HepG2 (cell line): ENCODE measurements at places on chromosomes 6 and 20.

DNA sequence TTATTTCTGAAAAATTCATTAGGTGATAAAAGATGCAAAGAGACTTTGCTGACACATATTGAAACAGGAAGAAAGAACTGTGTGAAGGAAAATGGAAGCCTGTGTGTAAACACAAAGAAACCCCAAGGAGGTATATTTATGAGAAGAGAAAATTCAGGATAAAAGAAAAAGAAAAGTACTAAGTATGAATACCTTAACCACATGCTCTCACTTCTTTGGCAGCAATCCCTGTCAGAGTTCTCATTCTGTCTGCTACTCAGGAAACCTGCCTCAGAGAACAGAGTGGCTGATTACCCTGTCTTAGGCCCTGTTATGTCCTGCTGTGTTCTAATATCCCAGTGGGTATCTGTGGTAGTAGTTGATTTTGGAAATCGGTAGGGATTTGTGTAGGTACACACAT lies 457.9 kb downstream of the TBC1D32 start:
- no peak for DNase-seq

GRCh38 chr6:129609635-129610034 lies 100.3 kb downstream of the ARHGAP18 start:
- no peak for DNase-seq

DNA sequence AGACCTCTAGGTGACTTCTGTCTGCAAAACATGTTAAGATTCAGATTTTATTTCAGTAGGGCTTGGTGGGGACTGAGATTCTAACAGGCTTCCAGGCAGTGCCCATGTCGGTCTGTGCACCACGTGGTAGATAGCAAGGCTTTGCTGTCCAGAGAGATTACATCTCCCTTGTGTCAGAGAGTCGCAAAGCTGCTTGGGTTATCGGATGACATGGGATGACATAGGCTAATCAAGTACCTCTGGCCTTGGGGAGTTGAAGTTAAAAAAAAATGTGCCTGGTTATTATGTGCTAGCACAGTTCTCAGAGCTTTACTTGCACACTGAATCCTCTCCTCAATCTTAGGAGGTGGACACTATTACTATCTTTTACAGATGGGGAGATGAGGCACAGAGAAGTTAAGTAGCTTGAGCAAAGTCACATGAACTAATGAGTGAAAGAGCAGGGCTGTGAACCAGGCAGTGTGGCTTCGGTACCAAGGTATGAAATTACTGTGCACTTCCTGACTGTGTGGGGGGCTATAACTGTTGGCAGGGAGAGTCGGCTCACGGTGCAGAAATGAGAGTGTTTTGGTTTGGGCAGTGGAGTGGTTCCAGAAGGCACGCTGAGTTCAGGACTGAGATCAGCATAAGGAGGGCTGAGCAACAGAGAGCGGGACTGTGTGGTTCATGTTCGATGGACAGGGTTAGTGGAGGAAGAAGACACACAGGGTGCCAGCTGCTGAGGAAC lies 41.1 kb downstream of the FARS2 start:
- no peak for DNase-seq

DNA sequence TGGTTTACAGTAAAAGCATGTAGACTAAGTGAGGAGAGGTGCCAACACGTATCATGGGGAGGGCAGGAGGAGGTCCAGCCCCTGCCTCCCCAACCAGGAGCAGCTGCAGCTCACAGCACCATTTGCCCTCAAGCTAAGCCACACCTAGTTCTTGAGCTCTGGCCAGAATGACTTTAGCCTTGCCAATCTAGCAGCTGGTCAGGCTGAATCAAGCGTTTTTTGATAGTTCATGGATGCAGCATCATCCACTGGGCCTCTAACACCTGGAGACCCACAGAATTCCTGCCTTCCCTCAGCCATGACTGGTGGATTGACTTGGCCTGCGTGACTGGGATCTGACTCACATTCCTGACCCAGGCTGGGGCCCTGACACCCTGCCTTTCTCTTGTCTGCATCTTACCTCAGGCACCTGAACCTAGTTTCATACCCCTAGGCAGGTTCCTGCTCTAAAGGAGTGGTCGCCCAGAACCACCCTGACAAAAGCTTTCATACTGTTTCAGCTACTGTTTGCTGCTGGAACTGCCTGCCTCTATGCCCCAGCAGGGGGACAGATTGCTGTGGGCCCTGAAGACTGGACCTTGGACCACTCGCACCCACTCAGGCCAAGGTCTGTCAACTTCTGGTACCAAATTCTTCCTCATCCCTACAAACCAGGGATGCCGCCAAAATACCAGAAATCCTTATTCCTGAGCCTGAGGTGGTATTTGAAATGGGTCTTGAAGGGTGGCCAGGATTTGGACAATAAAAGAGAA lies 122.3 kb downstream of the QRSL1 start:
- DNase-seq = no peak

DNA sequence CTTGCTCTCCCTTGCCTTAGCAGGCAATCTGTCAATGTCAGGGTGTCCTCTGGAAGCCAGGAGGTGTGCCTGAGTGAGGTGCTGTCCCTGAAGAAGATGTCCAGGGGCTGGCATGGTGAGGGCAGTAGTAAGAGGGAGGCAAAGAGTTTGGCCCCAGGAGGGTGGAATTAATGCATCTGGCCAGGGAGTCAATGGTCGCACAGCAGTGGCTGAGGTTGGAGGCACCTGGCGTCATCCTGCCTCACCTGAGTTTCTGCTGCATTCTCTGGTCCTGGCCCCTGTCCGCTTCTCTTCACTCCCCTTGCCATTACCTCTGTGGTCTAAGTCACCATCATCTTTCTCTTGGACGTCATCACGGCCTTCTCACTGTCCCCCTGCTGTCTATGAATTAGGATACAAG lies 206.6 kb downstream of the ZMYND8 start:
- no peak for DNase-seq

GRCh38 chr6:51854876-51855275 lies 232.5 kb downstream of the PKHD1 start:
- DNase-seq = no peak

DNA sequence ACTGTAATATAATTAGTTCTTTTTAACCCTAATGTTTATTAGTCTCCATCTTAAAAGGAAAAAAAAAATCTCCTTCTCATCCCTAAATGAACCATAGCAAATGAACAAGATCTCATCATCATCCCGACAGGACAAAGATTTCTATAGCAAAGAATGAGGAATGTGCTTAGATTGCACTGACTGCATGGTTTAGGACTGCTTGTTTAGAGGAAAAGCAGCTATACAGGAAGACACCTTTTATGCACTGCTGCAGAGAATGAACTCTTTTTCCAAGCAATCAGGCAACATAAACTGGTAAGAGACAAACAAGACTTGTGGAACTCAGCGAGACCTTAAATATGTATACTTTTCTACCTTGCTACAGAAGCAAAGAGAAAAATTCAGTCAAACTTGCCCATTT lies 26.8 kb downstream of the CSNK2A1 start:
- DNase-seq = no peak

GRCh38 chr6:126015863-126016262 lies 29.5 kb downstream of the TRMT11 start:
- no peak for DNase-seq

DNA sequence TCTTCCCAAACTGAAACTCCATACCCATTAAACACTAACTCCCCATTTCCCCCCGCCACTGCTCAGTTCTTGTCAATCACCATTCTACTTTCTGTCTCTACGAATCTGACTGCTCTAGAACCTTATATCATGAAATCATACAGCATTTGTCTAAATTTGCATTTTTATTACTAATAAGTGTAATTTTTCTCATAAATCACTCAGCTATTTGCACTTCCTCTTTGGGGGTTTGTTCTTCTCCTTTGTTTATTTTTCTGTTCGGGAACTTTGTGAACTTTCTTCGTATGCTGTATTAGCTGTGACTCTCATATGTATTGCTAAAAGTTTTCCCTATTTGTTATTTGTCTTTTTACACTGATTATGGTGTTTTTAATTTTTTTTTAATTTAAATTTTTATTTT lies 152.2 kb downstream of the SLC16A10 start:
- no peak for DNase-seq

GRCh38 chr6:153301602-153302001 lies 170.5 kb upstream of the RGS17 start:
- no peak for DNase-seq

- no peak for DNase-seq
Measured at GRCh38 chr6:44342052-44342451, 398 bp upstream of the SPATS1 start.
